ENCODE measurements at places on chromosomes 3 and 15.

DNA sequence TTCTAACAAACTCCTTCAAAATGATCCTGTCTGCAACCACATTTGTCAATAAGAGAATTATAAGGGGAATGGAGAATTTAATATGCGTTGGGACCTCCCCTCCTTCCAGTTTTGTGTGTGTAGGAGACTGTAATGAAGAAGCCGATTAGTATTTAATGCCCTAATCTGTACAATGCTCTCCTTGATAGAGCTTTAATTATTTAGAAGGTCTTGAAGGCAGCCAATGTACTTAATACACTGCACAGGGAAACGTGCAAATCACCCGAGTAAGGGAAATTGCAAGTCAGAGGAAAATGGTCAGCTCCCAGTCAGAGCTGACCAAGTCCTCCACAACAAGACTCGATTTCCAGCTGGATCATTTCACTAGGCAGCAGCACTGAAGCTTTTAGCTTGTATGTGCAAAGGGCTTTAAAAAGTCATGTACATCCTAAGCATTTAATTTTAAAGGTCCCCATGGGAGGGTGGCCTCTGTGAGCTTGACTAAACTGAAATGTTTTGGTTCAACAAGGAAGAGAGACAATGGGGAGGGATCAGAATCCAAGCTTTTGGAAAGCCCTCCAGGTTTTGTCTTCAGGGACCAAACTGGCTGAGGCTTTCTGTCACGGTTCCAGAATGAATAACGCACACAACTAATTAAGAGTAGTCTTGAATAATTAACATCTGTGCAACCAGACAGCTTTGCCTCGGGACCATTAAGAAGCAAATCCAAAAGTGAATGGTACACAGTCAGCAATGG lies 159.8 kb upstream of the MITF start:
- no peaks in the 10 kb centered on the region for H3K36me3 ChIP-seq
- DNase-seq, result no peak
- H3K27ac ChIP-seq, result no peak overlapping the region
- H3K4me1 ChIP-seq, result no peaks in the 10 kb centered on the region
- no peak overlapping the region for H3K4me3 ChIP-seq

DNA sequence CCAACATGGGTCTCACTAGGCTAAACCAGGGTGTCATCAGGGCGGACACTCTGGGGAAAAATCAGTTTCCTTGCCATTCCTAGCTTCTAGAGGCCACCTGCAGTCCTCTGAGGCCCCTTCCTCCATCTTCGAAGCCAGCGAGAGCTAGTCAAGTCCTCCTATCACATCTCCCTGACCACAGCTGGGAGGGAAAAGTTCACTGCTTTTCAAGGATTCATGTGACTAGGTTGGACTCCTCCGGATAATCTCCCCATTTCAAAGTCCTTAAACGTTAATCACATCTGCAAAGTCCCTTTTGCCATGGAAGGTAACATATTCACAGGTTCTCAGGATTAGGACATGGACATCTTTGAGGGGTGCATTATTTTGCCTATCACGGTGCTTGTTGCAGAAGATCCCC lies 35.9 kb upstream of the MAP3K13 start:
- DNase-seq, result no peak
- no peak overlapping the region for H3K27ac ChIP-seq
- no peak overlapping the region for H3K4me3 ChIP-seq
- no peaks in the 10 kb centered on the region for H3K27me3 ChIP-seq
- H3K4me1 ChIP-seq, result peaks cover 3% of the 10 kb centered on the region

DNA sequence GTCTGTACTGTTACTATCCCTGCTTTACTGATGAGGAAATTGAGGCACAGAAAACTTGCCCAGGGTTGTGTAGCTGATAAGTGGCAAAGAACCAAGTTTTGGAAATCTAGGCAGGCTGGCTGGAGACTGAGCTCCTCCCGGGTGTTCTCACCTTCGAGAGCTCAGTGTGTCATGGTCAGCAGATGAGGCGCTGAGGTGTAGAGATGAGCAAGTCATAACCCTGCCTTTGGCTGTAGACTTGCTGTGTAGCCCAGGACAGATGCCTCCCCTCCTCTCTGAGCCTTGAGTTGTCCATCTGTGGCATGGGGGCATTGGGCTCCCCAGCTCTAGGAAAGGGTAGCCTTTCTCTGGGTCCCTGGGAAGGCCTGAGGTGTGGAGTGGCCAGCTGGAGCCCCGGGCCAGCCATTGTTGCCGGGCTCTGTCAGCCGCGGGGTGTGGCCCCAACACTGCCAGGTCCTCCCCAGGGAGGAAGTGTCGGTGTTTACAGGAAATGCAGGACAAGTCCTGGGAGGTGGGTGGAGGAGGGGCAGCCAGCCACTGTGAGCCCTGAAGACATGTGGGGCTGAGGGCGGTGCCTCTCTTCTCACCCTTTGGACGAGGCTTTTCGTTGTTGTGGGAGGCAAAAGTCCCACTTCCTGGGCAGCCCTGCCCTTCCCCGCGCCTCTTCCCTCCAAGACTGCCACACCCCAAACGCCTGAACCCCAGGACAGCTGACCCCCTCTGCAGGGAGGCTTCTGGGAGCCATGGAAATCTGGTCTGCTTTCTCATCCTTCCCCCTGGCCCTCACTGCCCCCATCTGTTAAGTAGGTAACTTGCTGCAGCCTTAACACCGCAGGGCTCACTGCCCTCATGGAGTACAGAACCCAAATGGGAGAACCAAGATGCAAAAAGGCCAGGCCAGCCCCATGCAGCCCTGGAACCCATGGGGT lies 29.1 kb downstream of the FGD5 start:
- no peaks in the 10 kb centered on the region for H3K36me3 ChIP-seq
- no peak overlapping the region for H3K4me3 ChIP-seq
- H3K4me1 ChIP-seq, result no peaks in the 10 kb centered on the region
- H3K27ac ChIP-seq, result no peak overlapping the region

GRCh38 chr3:143333367-143333766 lies 213.8 kb downstream of the CHST2 start:
- H3K27ac ChIP-seq, result no peak overlapping the region
- no peak for DNase-seq
- H3K4me1 ChIP-seq, result peaks cover 36% of the 10 kb centered on the region
- H3K36me3 ChIP-seq, result no peaks in the 10 kb centered on the region
- no peaks in the 10 kb centered on the region for H3K27me3 ChIP-seq

- peaks cover 17% of the 10 kb centered on the region for H3K27me3 ChIP-seq
- no peak for DNase-seq
- H3K4me3 ChIP-seq, result no peak overlapping the region
- no peaks in the 10 kb centered on the region for H3K4me1 ChIP-seq
- no peaks in the 10 kb centered on the region for H3K36me3 ChIP-seq
These were observed 210.8 kb upstream of the NR2E3 start for GRCh38 chr15:71599418-71600151.

- no peaks in the 10 kb centered on the region for H3K36me3 ChIP-seq
- H3K4me3 ChIP-seq, result no peak overlapping the region
- DNase-seq, result no peak
- H3K27ac ChIP-seq, result no peak overlapping the region
These were observed 248.1 kb upstream of the CHRNA7 start for GRCh38 chr15:31782016-31782783.

DNA sequence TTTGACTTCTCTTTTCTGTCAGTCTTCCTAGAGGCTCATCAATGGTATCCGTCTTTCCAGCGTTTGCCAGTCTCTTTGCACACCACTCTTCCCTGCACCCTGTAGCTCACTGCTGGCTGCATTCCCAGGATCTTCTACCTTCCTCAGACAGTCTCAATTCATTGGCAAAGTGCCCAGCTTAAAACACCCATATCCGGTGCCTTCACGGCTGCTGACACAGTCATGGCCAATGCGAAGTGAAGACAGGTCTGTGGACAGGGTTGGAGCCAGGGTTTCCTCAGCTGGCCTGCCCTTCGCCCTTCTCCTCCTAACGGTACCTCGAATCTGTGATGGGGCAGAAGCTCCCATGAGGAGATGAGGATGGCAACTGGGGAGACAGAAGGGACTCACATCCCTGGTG lies 36.1 kb downstream of the PTH1R start:
- no peak overlapping the region for H3K27ac ChIP-seq
- DNase-seq, result peak; percentile 82
- H3K36me3 ChIP-seq, result peaks cover 12% of the 10 kb centered on the region
- H3K4me3 ChIP-seq, result no peak overlapping the region
- peaks cover 11% of the 10 kb centered on the region for H3K4me1 ChIP-seq

DNA sequence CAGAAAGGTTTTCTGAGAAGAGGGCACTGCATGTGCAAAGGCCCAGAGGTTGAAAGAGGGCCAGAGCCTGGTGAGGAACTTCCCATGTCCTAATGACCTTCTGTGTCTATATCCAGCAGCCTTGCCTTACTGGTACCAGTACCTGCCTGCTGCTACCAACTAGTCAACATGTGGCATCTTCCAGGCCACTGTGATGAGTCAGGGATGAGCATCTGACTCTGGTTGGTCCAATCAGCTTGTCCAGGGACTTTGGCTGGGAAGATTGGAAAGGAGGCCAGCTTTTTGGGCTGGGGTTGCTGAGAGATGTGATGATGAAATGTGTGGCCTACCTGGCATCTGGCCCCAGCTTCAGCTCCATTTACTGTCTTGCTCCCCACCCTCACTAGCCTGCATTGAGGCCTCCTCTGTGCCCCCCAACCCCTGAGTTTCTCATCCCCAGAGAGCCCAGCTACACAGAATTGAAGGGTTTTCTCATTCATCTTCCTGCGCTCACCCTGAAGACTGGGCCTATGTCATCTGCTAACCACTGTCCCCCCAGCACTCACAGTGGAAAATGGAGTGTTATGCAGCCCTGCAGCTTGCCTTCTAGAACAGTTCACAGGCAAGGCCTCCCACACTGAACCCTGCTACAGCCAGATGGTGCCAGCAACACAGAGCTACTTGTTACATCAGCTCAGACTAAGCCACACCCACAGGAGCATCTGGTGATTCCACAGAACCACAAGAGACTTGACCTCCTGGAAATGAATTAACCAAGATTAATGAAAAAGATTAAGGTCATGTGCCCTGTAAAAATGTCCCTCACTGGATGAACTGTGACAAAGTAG lies 1.3 kb upstream of the TWF2 start:
- H3K27ac ChIP-seq, result peak overlapping the region; percentile 75
- peak; percentile 47 for DNase-seq
- peak overlapping the region; percentile 75 for H3K4me3 ChIP-seq
- no peaks in the 10 kb centered on the region for H3K36me3 ChIP-seq
- peaks cover 12% of the 10 kb centered on the region for H3K4me1 ChIP-seq

DNA sequence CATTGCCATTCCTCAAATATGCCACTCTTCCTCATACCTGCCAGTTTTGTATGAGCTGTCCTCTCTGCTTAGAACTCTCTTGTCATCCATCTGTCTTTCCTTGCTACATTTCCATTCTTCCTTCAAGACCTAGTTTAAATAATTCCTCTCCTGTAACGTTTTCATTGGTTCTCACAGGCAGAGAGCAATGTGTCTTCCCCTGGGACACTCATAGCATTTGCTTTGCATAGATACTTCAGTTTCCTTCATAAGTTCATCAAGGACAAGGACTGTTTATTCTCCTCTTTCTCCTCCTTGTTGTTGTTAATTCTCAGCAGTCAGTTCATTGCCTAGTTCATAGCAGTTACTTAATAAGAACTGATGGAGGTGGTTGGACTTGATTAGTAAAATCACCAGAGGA lies 10.5 kb downstream of the NR2C2 start:
- no peaks in the 10 kb centered on the region for H3K27me3 ChIP-seq
- DNase-seq, result peak; percentile 18
- H3K4me1 ChIP-seq, result peaks cover 16% of the 10 kb centered on the region
- H3K4me3 ChIP-seq, result no peak overlapping the region
- no peaks in the 10 kb centered on the region for H3K36me3 ChIP-seq

DNA sequence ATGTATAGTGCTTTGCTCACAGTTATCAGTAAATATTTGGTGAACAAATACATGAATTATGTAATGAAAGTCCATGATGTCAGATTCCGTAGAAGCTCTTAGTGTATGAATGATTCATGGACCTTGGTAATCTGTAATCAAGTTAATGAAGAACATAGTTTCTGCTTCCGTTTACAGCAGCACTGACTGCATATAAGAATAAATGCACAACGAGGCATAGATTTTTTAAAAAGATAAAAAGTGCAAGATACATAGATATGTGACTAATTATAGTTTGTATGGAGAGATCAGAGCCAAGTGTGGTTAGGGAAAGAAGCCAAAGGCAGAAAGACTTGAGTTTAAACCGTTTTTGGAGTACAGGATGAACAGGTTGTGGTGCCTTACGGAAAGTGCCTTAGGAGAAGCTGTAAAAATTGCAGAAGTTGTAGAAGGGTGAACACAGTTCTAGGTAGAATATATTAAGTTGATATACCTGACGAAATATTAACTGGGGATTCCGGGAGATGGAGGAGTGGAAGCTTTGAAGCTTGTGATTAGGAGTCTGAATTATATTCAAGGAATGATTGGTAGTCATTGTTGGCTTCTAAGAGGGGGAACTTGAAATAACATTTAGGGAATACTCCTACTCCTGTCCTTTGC lies 293.1 kb downstream of the NLGN1 start:
- H3K4me1 ChIP-seq, result no peaks in the 10 kb centered on the region
- H3K27ac ChIP-seq, result no peak overlapping the region
- H3K27me3 ChIP-seq, result no peaks in the 10 kb centered on the region
- DNase-seq, result peak; percentile 3
- H3K36me3 ChIP-seq, result no peaks in the 10 kb centered on the region
